ENCODE measurements at places on chromosomes 3 and 15.

DNA sequence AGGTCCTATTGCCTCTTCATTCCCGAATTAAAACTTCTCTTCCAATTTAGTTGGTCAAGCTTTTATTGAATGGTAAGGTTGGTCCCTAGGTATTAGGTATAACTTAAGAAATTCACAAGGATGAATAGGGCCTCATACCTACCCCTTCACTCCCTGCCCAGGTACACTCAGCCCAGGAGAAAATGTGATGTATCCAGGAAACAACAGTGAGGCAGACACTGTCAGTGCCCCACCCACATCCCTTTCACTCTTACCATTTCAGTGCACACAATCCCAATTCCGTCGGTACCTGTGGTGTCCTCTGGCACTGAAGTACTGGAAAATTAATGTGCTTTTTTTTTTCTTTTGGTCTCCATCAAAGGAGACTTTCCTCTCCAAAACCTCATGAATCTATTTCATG lies 10.5 kb upstream of the C3orf49 start:
- DNase-seq, result no peak
- H3K4me1 ChIP-seq, result no peaks in the 10 kb centered on the region
- H3K4me3 ChIP-seq, result no peak overlapping the region
- H3K27ac ChIP-seq, result no peak overlapping the region

GRCh38 chr3:23885210-23885609 lies 31.6 kb downstream of the NKIRAS1 start:
- DNase-seq, result no peak
- H3K4me3 ChIP-seq, result no peak overlapping the region
- no peaks in the 10 kb centered on the region for H3K4me1 ChIP-seq
- H3K27ac ChIP-seq, result no peak overlapping the region

DNA sequence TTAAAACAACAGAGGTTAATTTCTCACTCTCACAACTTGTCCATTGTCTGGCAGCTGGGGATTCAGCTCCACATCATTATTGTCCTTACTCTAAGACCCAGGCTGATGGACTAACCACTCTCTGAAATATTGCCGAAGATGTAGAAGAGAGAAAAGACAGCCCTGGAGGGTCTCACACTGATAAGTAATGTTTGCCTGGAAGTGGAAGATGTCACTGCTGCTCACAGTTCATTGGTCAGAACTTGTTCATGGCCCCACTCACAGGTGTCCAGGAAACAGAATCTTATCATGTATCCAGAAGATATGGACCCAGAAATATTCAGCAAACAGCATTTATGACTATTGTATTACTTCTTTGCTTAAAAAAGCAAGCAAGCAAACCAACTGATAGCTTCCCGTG lies 62.2 kb upstream of the LPP start:
- no peak for DNase-seq
- H3K4me1 ChIP-seq, result no peaks in the 10 kb centered on the region
- H3K27ac ChIP-seq, result no peak overlapping the region
- no peaks in the 10 kb centered on the region for H3K27me3 ChIP-seq

GRCh38 chr3:99639579-99639978 lies 1.2 kb downstream of the COL8A1 start:
- no peak for DNase-seq
- no peaks in the 10 kb centered on the region for H3K27me3 ChIP-seq
- no peaks in the 10 kb centered on the region for H3K36me3 ChIP-seq
- no peak overlapping the region for H3K27ac ChIP-seq
- H3K4me3 ChIP-seq, result no peak overlapping the region
- H3K4me1 ChIP-seq, result peaks cover 4% of the 10 kb centered on the region

- H3K4me1 ChIP-seq, result peaks cover 1% of the 10 kb centered on the region
- H3K36me3 ChIP-seq, result no peaks in the 10 kb centered on the region
- H3K4me3 ChIP-seq, result no peak overlapping the region
- no peak overlapping the region for H3K27ac ChIP-seq
- no peak for DNase-seq
Observed at GRCh38 chr15:34701536-34701935, 53.3 kb downstream of the GJD2 start.

- H3K27ac ChIP-seq, result no peak overlapping the region
- no peaks in the 10 kb centered on the region for H3K27me3 ChIP-seq
- no peak for DNase-seq
- H3K4me3 ChIP-seq, result no peak overlapping the region
- H3K36me3 ChIP-seq, result no peaks in the 10 kb centered on the region
- peaks cover 11% of the 10 kb centered on the region for H3K4me1 ChIP-seq
Observed at GRCh38 chr3:60746695-60747416, 504.4 kb downstream of the FHIT start.

GRCh38 chr15:80733460-80733859 lies 38.4 kb downstream of the ABHD17C start:
- H3K4me1 ChIP-seq, result no peaks in the 10 kb centered on the region
- no peak for DNase-seq
- H3K4me3 ChIP-seq, result no peak overlapping the region
- no peaks in the 10 kb centered on the region for H3K36me3 ChIP-seq

DNA sequence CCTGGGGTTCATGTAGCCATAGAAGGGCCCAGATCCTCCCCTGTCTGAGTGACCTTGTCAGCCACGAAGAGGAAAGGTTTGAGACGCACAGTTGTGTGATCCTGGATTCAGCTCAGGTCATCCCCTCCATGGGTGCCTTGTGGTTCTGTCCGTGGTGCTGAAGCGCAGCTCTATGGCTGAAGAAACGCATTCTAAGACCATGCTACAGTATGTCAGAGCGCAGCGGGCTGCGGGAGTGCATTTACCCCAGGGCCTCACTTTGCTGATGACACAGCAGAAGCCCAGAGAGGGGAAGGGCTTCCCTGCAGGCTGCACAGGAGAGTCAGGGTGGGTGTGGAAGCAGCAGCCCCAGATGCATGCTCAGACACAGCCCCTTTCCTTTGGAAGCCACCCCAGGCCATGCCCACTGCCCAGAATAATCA lies 68.8 kb upstream of the IQSEC1 start:
- H3K27me3 ChIP-seq, result no peaks in the 10 kb centered on the region
- no peaks in the 10 kb centered on the region for H3K36me3 ChIP-seq
- no peak overlapping the region for H3K27ac ChIP-seq
- H3K4me3 ChIP-seq, result no peak overlapping the region
- H3K4me1 ChIP-seq, result no peaks in the 10 kb centered on the region

- H3K4me3 ChIP-seq, result no peak overlapping the region
- no peak overlapping the region for H3K27ac ChIP-seq
- H3K27me3 ChIP-seq, result no peaks in the 10 kb centered on the region
- H3K36me3 ChIP-seq, result no peaks in the 10 kb centered on the region
Observed at GRCh38 chr3:139127101-139127500, 82.4 kb upstream of the PRR23C start.

GRCh38 chr3:12372741-12373280 lies 83.9 kb downstream of the PPARG start:
- no peak overlapping the region for H3K27ac ChIP-seq
- no peak overlapping the region for H3K4me3 ChIP-seq

DNA sequence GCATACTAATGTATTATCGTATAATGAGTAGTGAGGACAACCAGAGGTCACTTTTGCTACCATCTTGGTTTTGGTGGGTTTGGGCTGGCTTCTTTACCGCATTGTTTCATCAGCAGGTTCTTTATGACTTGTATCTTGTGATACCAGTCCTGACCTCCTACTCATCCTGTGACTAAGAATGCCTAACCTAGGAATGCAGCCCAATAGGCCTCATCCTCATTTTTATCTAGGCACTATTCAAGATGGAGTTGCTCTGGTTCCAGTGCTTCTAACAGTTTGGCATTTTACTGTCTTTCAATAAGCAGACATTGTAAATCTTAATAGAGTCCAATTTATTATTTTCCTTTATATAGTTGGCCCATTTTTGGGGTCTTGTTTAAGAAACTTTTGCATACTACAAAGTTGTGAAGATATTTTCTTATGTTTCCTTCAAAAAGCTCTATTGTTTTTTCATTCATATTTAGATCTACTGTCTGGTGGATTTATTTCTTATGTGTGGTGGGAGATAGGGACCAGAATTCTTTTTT lies 60.8 kb upstream of the RNU6-1 start:
- no peaks in the 10 kb centered on the region for H3K27me3 ChIP-seq
- no peak for DNase-seq
- H3K4me1 ChIP-seq, result peaks cover 4% of the 10 kb centered on the region
- no peaks in the 10 kb centered on the region for H3K36me3 ChIP-seq
- no peak overlapping the region for H3K4me3 ChIP-seq

DNA sequence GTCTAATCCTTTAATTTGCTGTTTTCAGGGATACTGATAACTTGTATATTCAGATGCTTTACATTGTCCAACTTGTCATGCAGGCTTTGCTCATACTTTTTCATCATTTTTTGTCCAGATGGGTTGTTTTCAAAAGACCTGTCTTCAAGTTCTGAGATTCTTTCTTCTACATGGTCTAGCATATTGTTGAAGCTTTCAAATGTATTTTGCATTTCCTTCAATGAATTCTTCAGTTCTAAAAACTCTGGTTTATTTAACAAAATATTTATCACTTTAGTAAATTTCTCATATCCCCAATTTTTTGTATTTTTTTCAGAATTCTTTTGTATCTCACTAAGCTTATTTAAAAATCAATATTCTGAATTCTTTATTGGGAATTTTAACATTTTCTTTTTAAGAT lies 388.3 kb upstream of the IL12A start:
- DNase-seq, result no peak
- H3K36me3 ChIP-seq, result no peaks in the 10 kb centered on the region
- no peak overlapping the region for H3K4me3 ChIP-seq
- H3K27me3 ChIP-seq, result no peaks in the 10 kb centered on the region

- H3K4me3 ChIP-seq, result no peak overlapping the region
- no peaks in the 10 kb centered on the region for H3K27me3 ChIP-seq
- no peaks in the 10 kb centered on the region for H3K36me3 ChIP-seq
- H3K27ac ChIP-seq, result no peak overlapping the region
Observed at GRCh38 chr15:37246065-37246464, 145.7 kb upstream of the MEIS2 start.

GRCh38 chr3:36786921-36787890 lies 22.9 kb upstream of the DCLK3 start:
- no peaks in the 10 kb centered on the region for H3K36me3 ChIP-seq
- no peak overlapping the region for H3K27ac ChIP-seq
- no peak overlapping the region for H3K4me3 ChIP-seq
- DNase-seq, result no peak
- no peaks in the 10 kb centered on the region for H3K4me1 ChIP-seq

GRCh38 chr3:101319531-101319930 lies 844 bp downstream of the IMPG2 start:
- no peaks in the 10 kb centered on the region for H3K36me3 ChIP-seq
- no peaks in the 10 kb centered on the region for H3K4me1 ChIP-seq
- no peaks in the 10 kb centered on the region for H3K27me3 ChIP-seq

DNA sequence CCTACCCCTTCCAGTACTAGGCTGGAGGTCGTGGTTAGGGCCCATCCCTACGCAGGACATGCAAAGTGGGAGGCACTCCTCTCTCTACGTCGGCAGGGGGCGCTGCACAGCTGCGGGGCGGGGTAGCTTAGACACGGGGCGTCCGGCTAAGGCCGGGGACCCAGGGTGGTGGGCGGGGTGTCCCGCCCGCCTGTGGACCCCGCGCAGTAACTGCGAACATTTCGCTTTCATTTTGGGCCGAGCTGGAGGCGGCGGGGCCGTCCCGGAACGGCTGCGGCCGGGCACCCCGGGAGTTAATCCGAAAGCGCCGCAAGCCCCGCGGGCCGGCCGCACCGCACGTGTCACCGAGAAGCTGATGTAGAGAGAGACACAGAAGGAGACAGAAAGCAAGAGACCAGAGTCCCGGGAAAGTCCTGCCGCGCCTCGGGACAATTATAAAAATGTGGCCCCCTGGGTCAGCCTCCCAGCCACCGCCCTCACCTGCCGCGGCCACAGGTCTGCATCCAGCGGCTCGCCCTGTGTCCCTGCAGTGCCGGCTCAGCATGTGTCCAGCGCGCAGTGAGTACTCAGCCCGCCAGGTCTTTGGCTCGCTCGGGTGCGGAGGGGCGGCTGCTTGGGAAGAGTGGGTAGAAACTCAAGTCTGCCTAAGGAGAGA lies at the start of gene IL12A:
Gene IL12A, plus strand, starts transcription at position 219 of the 655 bp plus-strand sequence.
- H3K4me1 ChIP-seq, result no peaks in the 10 kb centered on the region
- H3K27ac ChIP-seq, result no peak within 1 kb of the TSS
- no peaks in the 10 kb centered on the region for H3K36me3 ChIP-seq
- H3K4me3 ChIP-seq, result peak within 1 kb of the TSS; percentile 46

DNA sequence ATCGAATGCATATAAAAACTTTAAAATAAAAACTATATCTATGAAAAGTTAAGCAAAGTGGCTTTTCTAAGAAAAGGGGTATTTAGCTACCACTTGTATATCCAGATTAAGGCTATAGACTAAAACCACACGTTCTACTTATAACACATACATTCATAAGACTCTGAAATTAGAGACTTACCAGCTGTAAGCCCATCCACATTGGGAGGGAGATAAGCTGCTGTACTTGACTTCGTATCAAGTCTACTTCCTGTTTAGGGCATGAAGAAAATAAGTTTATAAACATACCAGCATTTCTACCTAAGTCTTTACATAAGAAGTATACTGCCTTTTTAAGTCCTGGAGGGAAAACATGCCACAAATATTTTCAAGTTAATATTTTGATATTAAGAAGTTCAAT lies 27.7 kb downstream of the AQR start:
- no peak overlapping the region for H3K4me3 ChIP-seq
- DNase-seq, result no peak
- H3K36me3 ChIP-seq, result peaks cover 27% of the 10 kb centered on the region
- no peak overlapping the region for H3K27ac ChIP-seq
- no peaks in the 10 kb centered on the region for H3K27me3 ChIP-seq

GRCh38 chr3:156558389-156558788 lies 3.5 kb upstream of the SSR3 start:
- H3K27ac ChIP-seq, result no peak overlapping the region
- no peak overlapping the region for H3K4me3 ChIP-seq
- DNase-seq, result no peak
- H3K4me1 ChIP-seq, result no peaks in the 10 kb centered on the region
- no peaks in the 10 kb centered on the region for H3K36me3 ChIP-seq

GRCh38 chr3:187197335-187197649 lies at the start of gene RTP1:
TSS of gene RTP1 (plus strand) at chr3:187197486. CDS start at chr3:187197516, 30 bp downstream.
- DNase-seq, result no peak
- H3K27ac ChIP-seq, result no peak within 1 kb of the TSS
- H3K4me3 ChIP-seq, result no peak within 1 kb of the TSS
- no peaks in the 10 kb centered on the region for H3K36me3 ChIP-seq
- no peaks in the 10 kb centered on the region for H3K27me3 ChIP-seq

- no peaks in the 10 kb centered on the region for H3K4me1 ChIP-seq
- no peak overlapping the region for H3K27ac ChIP-seq
- DNase-seq, result no peak
- no peaks in the 10 kb centered on the region for H3K27me3 ChIP-seq
- no peaks in the 10 kb centered on the region for H3K36me3 ChIP-seq
- H3K4me3 ChIP-seq, result no peak overlapping the region
Observed at GRCh38 chr3:50444213-50444612, 59.2 kb downstream of the CACNA2D2 start.

DNA sequence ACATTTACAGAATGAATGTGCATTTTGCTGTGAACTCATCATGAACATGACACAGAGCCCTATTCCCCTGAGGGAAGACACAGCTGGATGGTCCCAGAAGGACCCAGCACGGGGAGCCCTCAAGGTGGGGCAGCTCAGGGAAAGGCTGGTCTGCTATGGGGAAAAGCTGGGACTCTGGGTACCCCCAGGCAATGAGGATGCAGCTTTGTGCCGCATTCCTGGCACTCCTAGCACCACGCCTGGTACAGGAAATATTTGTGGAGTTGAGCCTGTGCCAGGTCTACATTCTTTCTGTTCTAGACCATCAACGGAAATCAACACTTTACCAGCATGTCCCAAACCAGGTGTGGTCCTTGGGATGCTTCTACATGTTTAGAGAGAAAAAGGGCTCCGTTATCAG lies 74.0 kb downstream of the SRGAP3 start:
- H3K27me3 ChIP-seq, result no peaks in the 10 kb centered on the region
- DNase-seq, result no peak
- H3K27ac ChIP-seq, result no peak overlapping the region

All from H1 (cell line).